ENCODE measurements at places on chromosomes 12 and 14. TPM values are rescaled to one million over a fixed set of nuclear protein-coding genes. Genes with fewer than 3 reads are reported as not detected.

The MSI1 gene
- 16.4 TPM for total RNA-seq

DNA sequence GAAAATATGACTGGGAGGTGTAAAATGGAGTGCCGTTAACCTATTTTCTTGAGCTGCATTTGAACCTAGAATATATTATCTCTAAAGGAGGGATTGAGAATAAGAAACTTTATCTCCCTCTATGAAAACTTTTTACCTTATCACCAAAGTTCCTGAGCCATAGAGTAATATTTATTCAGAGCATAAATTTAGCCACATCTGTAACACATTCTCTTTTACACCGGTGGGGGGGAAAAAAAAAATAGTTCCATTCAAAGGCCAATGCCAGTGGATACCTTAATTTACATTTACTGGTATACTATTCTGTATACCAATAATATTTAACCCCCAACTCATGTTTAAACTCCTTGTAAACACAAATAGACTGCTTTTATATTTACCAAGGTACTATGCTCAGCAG is 21.7 kb downstream of the CERS5 start:
- DNase-seq = no peak

The INHBC gene
- not detected for total RNA-seq

DNA sequence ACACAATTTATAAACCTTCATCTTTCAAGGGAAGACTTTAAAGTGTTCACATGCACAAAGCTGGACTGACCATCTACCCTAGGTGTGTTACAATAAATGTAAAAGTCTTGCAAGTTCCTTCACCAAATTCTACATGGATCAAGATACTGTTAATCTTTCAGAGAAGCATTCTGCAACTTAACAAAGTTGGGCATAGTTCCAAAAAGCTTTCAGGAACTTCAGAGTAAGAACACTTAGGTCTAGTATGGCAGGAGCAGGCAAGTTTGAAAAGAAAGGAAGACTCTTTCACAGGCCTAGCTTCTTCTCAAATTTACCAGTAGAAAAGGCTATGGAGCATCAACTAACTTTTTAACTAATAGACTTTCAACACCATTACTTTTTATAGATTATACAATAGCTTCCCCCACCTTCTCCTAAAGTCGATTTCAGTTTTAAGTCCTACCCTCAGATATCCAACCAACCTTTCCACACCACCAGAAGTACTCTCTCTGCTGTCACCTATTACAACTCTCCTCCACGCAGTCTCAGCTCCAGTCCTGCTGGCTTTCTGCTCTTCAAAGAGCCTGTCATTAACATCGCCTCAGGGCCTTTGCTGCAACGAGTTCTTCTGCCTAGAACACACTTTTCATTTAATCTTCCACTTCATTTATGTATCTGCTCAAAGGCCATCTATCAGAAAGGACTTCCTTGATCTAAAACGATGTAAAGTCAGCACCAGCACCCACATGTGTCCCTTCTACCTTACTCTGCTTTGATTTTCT is 333.9 kb downstream of the CEP128 start:
- no peak for DNase-seq

DNA sequence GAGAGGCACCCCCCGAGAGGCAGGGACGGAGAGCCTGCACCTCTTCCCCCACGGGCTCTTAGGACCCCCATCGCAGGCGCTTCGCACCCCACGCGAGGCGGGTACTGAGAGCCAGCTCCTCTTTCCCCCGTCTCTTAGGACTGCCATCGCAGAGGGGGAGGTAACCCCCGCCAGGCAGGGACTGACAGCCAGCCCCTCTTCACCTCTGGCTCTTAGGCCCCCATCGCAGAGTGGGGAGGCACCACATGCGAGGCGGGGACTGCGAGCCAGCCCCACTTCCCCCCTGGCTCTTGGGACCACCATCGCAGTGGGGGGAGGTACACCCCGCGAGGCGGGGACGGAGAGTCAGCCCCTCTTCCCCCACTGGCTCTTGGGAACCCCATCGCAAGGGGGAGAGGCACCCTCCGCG is 46.1 kb downstream of the DDX11 start:
- DNase-seq = no peak
